ENCODE measurements at places on chromosomes 3 and 15. TPM values are rescaled to one million over a fixed set of nuclear protein-coding genes. Genes with fewer than 3 reads are reported as not detected.

The CADM2 gene
- under 0.01 TPM for total RNA-seq

DNA sequence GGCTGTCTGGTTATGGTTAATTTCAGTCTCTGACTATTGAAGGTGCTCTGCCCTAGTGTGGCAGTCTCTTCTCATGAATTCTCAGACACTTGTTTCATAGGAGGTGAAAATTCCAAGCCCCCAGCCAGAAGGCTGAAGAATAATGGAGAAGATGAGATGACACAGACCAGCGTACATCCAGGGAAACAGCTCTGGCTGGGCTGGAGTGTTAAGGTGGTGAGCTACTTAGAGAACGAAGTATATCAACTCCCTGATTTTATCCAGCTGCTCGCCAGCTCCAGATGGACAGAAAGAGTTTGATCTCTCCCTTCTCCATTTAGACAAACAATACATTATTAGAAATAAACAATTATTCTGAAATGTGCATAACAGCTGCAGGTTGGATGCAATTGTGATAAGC lies 494.5 kb upstream of the RGMA start:
- DNase-seq: no peak

DNA sequence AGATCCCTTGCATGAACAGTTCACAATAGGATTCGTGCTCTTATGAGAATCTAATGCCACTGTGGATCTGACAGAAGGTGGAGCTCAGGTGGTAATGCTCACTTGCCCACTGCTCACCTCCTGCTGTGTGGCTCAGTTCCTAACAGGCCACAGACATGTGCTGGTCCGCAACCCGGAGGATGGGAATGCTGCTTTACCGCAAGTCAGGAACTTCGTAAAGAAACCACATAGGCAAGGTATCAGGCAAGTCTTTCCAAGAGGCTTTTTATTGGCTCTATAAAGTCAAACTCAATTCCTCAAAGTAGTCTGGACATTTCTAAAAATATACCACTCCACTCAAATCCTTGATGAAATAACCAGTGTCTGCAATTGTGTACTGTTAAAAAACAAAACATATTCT lies 56.1 kb downstream of the OSTN start:
- peak; percentile 40 for DNase-seq

DNA sequence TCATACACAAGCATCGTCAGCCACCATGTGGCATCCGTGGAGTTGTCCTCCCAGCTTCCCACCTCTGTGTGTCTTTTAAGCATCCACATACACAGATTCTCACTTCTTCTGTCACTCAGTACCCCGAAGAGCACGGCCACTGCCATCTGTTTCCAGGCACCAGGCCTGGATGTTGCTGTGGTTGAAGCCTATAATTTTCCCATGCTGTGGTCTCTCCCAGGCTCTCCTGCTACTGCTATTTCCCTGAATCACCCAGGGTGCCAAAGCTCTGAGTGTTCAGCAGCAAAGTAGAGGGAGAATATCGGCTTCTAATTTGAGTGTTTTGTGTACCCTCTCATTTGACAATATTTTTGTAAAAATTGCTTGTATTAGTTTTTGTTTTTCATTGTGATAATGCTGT lies 265.7 kb downstream of the DIPK2A start:
- no peak for DNase-seq

GRCh38 chr15:38226608-38227266 lies 25.9 kb upstream of the SPRED1 start:
- DNase-seq: peak; percentile 88

The C3orf70 gene
- total RNA-seq: 0.33 TPM

- DNase-seq: peak; percentile 83
Observed at GRCh38 chr15:100889385-100890050, 9.9 kb downstream of the ALDH1A3 start.
